ENCODE measurements at places on chromosomes 4 and X.

GRCh38 chr4:30610361-30610760 is 109.8 kb upstream of the PCDH7 start:
- no peak for DNase-seq

GRCh38 chrX:13547671-13548070 is 21.7 kb upstream of the EGFL6 start:
- DNase-seq = no peak

GRCh38 chrX:17747692-17748091 is 10.4 kb downstream of the SCML1 start:
- no peak for DNase-seq

DNA sequence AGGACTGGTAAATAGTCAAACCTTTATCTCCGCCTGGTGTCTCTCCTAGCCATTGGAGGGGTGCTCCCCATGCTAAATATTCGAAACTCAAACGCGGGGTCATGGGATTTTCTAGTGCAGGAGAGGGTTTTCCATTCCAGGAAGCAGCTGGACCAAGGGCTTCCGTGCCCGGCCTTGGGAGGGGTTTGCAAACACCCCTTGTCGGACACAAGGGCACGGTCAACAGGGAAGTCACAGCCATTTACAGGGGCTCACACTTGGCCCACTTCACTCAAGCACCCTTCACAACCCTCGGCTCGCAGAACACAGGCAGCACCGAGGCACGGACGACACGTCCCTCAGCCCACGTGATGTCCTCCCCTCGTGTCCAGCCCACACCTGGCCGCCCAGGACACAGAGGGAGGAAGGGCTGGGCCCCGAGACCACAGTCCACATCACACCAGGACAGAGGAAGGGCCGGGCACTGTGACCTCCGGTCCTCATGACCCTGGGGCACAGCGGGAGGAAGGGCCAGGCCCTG is 10.3 kb upstream of the PLCXD1 start:
- no peak for DNase-seq

- no peak for DNase-seq
Measured at GRCh38 chrX:97797076-97797475, 913.4 kb downstream of the RPA4 start.

DNA sequence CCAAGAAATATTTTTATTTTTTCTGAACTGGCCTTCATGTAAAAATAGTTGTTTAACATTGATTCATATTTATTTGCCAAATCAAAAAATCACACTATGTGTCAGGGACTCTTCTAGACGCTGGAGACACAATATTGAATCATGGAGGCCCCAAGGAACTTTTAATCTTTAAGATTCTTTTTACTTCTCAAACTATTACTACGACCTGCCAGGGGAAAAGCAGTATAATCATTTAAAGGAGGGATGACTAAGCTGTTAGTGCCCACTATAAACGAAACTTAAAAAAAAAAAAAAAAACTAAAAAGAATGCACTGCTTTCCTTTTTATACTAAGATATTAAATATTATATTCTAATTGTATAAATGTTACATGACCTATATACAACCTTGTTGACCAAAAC is 84.7 kb downstream of the PPA2 start:
- no peak for DNase-seq

- DNase-seq = no peak
Measured at GRCh38 chrX:129653181-129653970, 1.4 kb downstream of the APLN start.

DNA sequence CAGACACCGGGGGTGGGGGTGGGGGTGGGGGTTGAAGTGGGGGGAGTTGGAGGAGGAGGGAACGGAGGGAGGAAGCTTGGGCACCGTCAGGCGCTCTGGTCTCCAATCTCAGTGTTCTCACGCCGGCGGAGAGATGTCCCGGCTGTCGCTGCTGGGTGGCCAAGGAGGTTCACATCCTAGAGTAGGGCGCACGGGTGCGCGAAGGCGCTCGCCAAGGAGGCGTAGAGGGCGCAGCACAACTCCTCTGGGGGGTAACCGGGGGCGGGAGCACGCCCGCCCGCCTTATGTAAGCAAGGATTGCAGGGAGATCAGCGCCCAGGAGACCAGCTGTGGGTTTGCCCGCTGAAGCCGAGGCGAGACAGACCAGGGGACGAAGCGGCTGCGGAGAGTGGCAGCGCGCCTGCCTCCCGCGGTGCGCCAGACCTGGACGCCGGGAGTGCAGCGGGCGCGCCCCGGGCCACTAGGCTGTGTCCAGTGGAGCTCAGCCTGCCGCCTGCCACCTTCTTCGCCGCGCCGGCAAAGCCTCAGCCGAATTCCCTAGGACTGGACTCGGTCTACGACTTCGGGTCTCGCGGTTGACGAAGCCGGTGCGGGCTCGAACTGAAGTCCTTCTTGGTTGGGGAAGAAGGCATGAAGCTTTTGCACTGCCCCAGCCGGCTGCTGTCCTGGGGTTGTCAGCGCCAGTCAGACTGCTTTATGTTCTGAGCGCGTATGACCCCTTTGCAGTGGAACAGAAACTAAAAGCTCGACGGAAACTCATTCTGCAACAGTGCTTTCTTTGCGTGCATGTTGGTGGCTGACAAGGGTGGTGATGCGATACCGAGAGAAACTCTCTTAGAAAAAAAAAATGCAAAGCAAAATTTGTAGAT is 707 bp upstream of the UNC5C start:
- DNase-seq = no peak
